ENCODE measurements at places on chromosomes 6 and 20.

DNA sequence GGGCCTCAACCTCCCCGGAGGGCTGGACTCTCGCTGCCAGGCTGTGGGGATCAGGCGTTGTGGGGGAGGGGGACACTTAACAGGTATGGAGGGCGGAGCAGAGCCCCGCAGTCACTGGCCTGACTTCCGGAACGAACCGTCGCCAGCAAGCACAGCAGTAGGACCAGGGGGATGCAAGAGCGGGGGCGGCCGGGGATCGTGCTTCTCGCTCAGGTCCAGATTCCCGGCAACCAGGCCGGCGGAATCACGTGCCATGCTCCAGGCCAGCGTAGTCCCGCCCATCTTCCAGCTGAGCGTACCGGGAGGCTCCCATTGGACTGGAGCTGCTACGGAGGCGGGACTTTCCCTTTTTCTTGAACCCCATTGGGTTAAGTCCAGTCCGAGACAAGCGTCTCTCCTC, 10.0 kb upstream of the POU5F1 start:
- no peaks in the 10 kb centered on the region for H3K27me3 ChIP-seq
- no peaks in the 10 kb centered on the region for H3K4me1 ChIP-seq

DNA sequence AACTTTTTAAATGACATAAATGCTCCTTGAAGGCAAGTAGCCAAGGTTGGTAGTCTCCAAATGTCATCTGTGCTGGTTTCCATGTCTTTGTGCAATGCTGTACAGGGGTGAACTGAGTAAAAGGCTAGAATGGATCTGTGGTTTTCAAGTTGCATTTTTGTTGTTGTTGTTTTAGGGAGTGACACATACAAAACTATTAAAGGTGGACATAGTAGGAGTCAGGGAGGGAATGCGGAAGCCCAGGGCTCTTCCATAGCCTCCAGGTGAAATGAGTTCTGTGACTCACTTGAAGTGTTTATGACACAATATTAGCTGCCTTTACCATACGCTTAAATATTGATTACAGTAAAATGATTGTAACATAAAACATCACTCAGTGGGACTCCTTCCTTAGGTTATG, 22.5 kb upstream of the QKI start:
- no peaks in the 10 kb centered on the region for H3K27me3 ChIP-seq
- peak overlapping the region; percentile 56 for H3K4me3 ChIP-seq
- peaks cover 32% of the 10 kb centered on the region for H3K4me1 ChIP-seq
- DNase-seq, result peak; percentile 92
- no peaks in the 10 kb centered on the region for H3K36me3 ChIP-seq
- H3K27ac ChIP-seq, result peak overlapping the region; percentile 81

- no peak overlapping the region for H3K27ac ChIP-seq
- no peak overlapping the region for H3K4me3 ChIP-seq
- H3K4me1 ChIP-seq, result no peaks in the 10 kb centered on the region
- no peaks in the 10 kb centered on the region for H3K36me3 ChIP-seq
- no peak for DNase-seq
- 0 out of 2 replicates have a peak, but pooled peaks cover 6% of the 10 kb centered on the region for H3K27me3 ChIP-seq
These were observed 17.8 kb upstream of the HLA-DRB1 start for GRCh38 chr6:32607263-32607987.

DNA sequence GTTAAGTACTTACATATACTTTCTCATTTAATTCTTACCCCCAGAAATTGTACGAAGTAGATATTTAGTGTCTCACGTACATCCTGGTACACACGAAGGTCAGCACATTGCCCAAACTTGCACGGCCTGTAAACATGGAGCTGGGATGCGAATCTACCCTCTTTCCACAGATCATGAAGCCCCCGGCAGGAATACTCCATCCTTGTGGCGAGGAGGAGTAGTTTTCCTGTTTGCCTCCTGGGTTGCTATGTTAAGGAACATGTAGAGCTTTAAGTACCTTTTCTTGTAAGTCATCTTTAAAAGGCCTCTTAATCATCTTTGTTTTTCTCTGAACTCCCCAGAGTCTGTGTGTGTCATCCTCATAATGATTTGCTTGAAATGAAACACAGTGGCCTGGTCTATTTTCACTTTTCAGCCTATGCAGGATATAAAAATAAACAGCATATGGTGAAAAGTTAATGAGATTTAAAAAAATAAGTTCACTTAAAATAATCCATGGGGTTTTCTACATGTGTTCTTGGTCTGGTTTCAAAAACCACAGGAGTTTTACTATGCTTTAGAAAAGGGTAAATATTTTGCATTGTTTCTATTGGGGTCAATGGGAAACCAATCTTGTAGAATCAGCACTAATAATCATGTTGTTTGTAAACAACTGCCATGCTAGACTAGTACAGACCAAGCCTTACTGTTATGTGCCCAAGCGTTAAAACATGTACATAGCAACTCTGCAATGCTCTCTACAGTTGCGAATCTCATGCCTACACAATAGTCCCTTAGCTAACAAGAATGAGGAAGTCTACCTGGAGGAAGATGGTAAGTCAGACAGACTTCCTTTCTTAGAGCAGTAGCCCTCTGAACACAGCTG, 9.3 kb upstream of the ARID1B start:
- no peak for DNase-seq
- H3K4me3 ChIP-seq, result no peak overlapping the region
- H3K27me3 ChIP-seq, result no peaks in the 10 kb centered on the region
- H3K36me3 ChIP-seq, result no peaks in the 10 kb centered on the region
- no peaks in the 10 kb centered on the region for H3K4me1 ChIP-seq

DNA sequence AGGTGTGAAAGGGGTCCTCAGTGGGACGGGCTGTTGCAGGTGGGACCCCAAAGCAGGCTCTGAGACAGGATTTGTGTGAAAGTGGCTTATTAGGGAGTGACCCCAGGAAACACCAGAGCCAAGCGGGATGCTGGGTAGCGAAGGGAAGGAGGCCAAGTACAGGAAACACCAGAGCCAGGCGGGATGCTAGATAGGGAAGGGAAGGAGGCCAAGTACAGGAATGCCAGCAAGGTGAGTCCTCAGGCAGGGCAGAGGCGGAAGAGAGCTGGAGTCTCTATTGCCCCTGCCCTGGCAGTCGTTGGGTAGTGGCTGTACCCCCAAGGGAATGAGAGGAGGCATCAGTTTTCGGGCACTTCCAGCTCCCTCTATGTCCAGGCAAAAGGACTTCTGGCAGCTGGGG, 30.5 kb upstream of the TGM2 start:
- no peaks in the 10 kb centered on the region for H3K36me3 ChIP-seq
- H3K27me3 ChIP-seq, result no peaks in the 10 kb centered on the region
- H3K4me1 ChIP-seq, result 0 out of 2 replicates have a peak, but pooled peaks cover 8% of the 10 kb centered on the region
- H3K27ac ChIP-seq, result no peak overlapping the region
- no peak overlapping the region for H3K4me3 ChIP-seq

- no peaks in the 10 kb centered on the region for H3K27me3 ChIP-seq
- H3K4me3 ChIP-seq, result no peak overlapping the region
- H3K36me3 ChIP-seq, result no peaks in the 10 kb centered on the region
These were observed 1349.6 kb downstream of the EPHA7 start for GRCh38 chr6:92069781-92070180.

- no peak overlapping the region for H3K4me3 ChIP-seq
- H3K36me3 ChIP-seq, result no peaks in the 10 kb centered on the region
- H3K4me1 ChIP-seq, result no peaks in the 10 kb centered on the region
- no peak for DNase-seq
- H3K27me3 ChIP-seq, result no peaks in the 10 kb centered on the region
- H3K27ac ChIP-seq, result no peak overlapping the region
These were observed 107.0 kb upstream of the SMLR1 start for GRCh38 chr6:130720076-130720715.

DNA sequence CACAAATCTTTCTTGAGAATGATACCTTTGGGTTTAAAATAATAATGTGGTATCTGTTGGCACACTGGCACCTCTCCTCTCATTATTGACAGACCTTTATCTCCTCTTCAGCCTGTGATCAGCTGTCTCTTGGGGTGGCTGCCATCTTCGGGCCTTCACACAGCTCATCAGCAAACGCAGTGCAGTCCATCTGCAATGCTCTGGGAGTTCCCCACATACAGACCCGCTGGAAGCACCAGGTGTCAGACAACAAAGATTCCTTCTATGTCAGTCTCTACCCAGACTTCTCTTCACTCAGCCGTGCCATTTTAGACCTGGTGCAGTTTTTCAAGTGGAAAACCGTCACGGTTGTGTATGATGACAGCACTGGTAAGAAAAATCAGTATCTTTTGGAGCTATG, 232.8 kb downstream of the GRIK2 start:
- H3K27ac ChIP-seq, result no peak overlapping the region
- H3K4me3 ChIP-seq, result no peak overlapping the region
- DNase-seq, result no peak

DNA sequence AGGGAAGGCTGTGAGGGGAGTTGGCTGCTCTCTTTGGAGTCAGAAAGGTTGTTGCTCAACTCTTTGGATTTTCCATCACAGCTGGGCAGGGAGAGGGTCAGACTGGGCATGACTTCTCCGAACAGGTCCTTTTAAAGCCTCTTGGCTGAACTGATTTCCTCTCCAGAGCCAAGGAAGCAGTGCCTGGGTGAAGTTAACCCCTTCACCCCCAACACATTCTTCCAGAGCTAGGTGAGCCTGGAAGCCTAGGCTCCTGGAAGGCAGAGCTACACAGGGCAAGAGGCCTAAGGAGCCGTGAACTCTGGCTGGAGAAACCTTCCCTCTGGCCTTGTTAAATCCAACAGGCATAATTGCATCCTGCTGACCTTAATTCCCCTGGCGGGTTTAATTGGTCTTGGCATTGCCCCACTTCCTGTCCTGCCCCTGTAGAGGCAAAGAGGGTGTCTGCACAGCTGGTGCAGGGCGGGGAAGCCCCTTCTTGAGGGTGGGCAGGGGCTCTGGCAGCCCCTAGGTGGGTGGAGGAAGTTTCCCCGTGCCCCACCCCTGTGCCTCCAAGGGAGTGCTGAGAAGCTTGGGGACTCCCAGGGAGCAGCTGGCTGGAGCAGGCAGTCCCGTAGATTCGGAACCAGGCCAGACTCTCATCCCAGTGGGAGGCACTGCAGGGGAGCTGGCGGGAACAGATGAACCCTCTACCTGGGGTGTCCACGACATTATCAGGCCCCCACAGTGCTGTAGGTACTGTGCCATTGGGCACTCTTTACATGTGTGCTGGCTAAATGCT, 3.6 kb upstream of the MYLK2 start:
- H3K4me1 ChIP-seq, result peaks cover 6% of the 10 kb centered on the region
- H3K4me3 ChIP-seq, result no peak overlapping the region
- no peak for DNase-seq
- H3K36me3 ChIP-seq, result no peaks in the 10 kb centered on the region
- H3K27ac ChIP-seq, result no peak overlapping the region

DNA sequence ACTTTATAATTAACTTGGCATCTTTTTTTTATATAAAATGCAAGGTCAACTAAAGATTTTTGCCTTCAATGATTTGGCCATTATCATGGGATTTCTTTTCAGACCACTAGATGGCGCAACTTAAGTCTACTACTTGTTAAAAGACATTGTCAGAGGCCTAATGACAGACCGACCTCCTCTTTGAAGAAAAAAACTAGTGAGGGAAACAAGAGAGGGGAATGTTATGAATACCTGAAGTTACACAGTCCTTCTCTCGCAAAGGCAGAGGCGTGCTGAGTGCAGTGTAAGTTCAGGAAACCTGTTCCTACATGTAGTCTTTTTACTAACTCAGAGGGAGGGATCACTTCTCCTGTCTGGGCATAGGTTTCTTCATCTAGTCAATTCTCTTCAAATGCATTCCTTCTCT, 9.3 kb downstream of the TRAPPC3L start:
- H3K4me1 ChIP-seq, result peaks cover 6% of the 10 kb centered on the region
- peak; percentile 75 for DNase-seq
- H3K27me3 ChIP-seq, result no peaks in the 10 kb centered on the region
